ENCODE measurements at places on chromosomes 16 and 17.

GRCh38 chr17:49525831-49526741, 31.0 kb downstream of the NGFR start:
- DNase-seq, result no peak

DNA sequence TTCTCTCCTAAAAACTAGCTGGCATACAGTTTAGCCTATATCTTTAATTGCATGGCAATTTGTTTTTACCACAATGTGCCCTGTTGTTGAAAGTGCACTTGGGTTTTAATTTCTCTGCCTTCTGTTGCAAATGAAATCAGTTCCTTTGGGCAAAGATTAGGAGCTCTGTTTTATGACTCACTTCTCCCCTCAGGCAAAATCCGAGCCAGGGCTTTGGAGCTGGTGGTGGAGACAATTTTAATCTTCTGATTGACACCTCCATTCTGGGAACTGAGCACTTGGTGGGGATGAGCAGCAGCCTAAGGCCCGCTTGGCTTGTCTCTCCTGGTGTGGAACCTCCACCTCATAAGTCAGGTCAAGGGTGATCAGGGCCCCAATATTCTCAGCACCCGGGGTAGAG, 13.3 kb upstream of the MYH8 start:
- no peak for DNase-seq

- DNase-seq, result no peak
These were observed 4.8 kb downstream of the GSG1L2 start for GRCh38 chr17:9817086-9817485.

GRCh38 chr16:52494145-52494544, 52.8 kb downstream of the TOX3 start:
- no peak for DNase-seq
